AG10803 (cell line): ENCODE measurements at places on chromosomes 16 and 17.

GRCh38 chr16:65473699-65474098, 351.8 kb upstream of the CDH11 start:
- no peak for DNase-seq

GRCh38 chr17:80198144-80198661, 21.9 kb downstream of the SGSH start:
- no peak for DNase-seq

- no peak for DNase-seq
These were observed 6.4 kb upstream of the TOX3 start for GRCh38 chr16:52553322-52553721.

- no peak for DNase-seq
These were observed at the start of gene TOX3 for GRCh38 chr16:52547004-52547833. Gene TOX3, minus strand, starts transcription at chr16:52547143. Its CDS starts 420 bp downstream, at chr16:52546723.
